ENCODE measurements at places on chromosomes 4 and X.

DNA sequence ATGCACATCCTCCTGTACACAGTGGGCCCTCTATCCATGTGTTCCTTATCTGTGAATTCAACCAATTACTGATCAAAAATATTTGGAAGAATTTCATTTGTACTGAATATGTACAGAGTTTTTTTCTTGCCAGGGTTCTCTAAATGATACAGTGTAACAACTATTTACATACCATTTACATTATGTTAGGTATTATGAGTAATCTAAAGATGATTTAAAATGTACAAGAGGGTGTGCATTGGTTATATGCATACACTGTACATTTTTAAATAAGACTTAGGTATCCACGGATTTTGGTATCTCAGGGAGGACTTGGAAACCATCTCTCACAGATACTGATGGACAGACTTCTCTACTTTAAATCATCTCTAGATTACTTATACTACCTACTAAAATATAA lies 1333.9 kb downstream of the PCDH18 start:
- no peak for DNase-seq
- no peaks in the 10 kb centered on the region for H3K27me3 ChIP-seq
- H3K36me3 ChIP-seq, result no peaks in the 10 kb centered on the region
- H3K4me3 ChIP-seq, result no peak overlapping the region
- H3K4me1 ChIP-seq, result no peaks in the 10 kb centered on the region

DNA sequence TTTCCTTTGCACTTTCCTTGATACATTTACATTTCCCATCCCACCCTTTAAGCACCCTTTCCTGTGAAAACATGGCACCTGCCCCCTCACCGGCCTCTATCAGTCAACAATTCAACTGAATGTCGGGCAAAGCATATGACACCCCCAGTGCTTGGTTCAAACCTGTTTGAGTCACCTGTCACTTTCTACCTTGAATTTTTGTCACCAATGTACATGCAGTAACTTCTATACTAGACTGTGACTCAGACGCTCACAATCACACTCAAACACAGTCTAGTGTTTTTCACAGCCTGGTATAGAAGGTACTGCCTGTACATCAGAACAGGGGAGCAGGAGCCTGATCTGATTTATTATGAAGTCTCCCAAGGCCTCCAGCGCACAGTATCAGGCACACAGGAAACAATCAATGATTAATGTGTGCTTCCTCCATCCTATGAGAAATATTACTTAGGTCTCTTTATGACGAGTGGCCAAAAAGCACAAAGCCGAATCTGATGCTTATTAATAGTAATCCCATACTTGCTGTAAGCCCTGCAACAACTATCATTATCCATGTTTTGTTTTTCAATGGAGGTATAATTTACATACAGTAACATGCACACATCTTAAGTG lies 49.2 kb upstream of the FAM9C start:
- peak overlapping the region; percentile 83 for H3K27ac ChIP-seq
- peak overlapping the region; percentile 56 for H3K4me3 ChIP-seq
- peaks cover 14% of the 10 kb centered on the region for H3K36me3 ChIP-seq
- H3K4me1 ChIP-seq, result peaks cover 88% of the 10 kb centered on the region

DNA sequence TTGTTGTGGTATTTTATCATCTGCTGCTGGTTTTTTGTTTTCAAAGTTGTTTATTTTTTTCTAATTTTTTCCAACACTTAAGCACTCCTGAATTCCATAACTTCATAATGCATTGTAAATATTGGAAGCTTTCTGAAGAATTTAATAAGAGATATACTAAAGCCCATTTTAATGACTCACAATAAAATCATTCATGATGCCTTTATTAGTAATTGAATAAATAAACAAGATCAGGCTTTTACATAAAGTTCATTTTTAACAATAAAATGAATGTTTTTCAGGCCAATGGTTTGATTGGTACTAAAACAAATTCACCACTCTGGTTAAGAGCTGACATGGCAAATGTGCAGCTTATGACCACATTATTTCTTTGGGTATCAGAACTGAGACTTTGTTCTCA lies 408.2 kb upstream of the SMIM31 start:
- H3K4me3 ChIP-seq, result no peak overlapping the region
- no peaks in the 10 kb centered on the region for H3K36me3 ChIP-seq
- no peaks in the 10 kb centered on the region for H3K27me3 ChIP-seq
- H3K4me1 ChIP-seq, result no peaks in the 10 kb centered on the region
- no peak for DNase-seq

GRCh38 chr4:173909294-173909693 lies 374.2 kb downstream of the FBXO8 start:
- no peak overlapping the region for H3K4me3 ChIP-seq
- no peaks in the 10 kb centered on the region for H3K4me1 ChIP-seq
- no peak for DNase-seq
- H3K27me3 ChIP-seq, result no peaks in the 10 kb centered on the region

- no peak overlapping the region for H3K4me3 ChIP-seq
- no peak overlapping the region for H3K27ac ChIP-seq
Measured at GRCh38 chr4:185235119-185235842, 25.9 kb downstream of the SNX25 start.

GRCh38 chrX:121649417-121649816 lies 602.0 kb downstream of the GLUD2 start:
- H3K27ac ChIP-seq, result no peak overlapping the region
- DNase-seq, result no peak
- H3K36me3 ChIP-seq, result no peaks in the 10 kb centered on the region
- H3K27me3 ChIP-seq, result no peaks in the 10 kb centered on the region

DNA sequence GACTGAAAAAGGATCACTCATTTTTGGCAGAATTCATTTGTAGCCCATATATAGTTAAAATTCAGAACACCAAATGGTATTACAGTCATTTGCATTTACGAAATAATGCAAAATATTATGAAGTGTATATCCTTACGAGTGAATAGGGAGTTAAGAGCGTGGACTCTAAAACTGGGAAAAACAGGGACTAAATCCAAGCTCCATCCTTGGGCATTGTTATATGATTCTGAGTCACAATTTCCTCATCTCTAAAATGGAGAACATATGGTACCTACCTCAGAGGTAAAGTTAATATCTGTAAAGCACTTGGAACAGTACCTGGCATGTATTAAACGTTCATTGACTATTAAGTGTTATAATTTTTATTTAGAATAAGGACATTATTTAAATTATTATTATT lies 106.3 kb downstream of the ZAR1 start:
- no peaks in the 10 kb centered on the region for H3K27me3 ChIP-seq
- no peaks in the 10 kb centered on the region for H3K4me1 ChIP-seq
- no peak overlapping the region for H3K27ac ChIP-seq
- peaks cover 35% of the 10 kb centered on the region for H3K36me3 ChIP-seq

GRCh38 chrX:38806875-38807621 lies 5.8 kb downstream of the MID1IP1 start:
- DNase-seq, result no peak
- H3K27me3 ChIP-seq, result no peaks in the 10 kb centered on the region
- H3K27ac ChIP-seq, result peak overlapping the region; percentile 91
- H3K36me3 ChIP-seq, result peaks cover 40% of the 10 kb centered on the region
- peak overlapping the region; percentile 94 for H3K4me3 ChIP-seq
- peaks cover 38% of the 10 kb centered on the region for H3K4me1 ChIP-seq

DNA sequence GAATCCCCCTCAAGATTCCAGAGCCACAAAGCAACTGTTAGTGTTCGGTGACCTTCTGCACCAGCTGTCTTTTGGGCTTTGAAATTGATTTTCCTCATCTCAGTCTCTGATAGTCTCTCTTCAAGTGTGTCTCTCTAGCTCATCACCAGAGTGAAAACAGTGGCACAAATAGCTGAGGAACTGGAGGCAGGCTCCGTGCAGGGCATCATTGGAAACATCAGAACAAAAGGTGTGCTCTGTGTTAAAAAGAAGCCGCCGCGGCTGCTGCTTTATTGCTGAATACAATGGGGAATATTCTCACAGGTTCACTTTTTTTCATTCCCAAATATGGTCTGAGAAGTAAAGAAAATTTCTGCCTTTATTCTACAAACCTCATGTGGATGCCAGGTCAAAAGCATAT lies 297.5 kb downstream of the DCTD start:
- no peak overlapping the region for H3K4me3 ChIP-seq
- no peaks in the 10 kb centered on the region for H3K36me3 ChIP-seq
- no peaks in the 10 kb centered on the region for H3K4me1 ChIP-seq
- no peaks in the 10 kb centered on the region for H3K27me3 ChIP-seq

GRCh38 chr4:89640620-89641366 lies 196.2 kb downstream of the SNCA start:
- H3K36me3 ChIP-seq, result no peaks in the 10 kb centered on the region
- no peak overlapping the region for H3K4me3 ChIP-seq
- DNase-seq, result no peak
- no peaks in the 10 kb centered on the region for H3K4me1 ChIP-seq
- H3K27me3 ChIP-seq, result peaks cover 13% of the 10 kb centered on the region

DNA sequence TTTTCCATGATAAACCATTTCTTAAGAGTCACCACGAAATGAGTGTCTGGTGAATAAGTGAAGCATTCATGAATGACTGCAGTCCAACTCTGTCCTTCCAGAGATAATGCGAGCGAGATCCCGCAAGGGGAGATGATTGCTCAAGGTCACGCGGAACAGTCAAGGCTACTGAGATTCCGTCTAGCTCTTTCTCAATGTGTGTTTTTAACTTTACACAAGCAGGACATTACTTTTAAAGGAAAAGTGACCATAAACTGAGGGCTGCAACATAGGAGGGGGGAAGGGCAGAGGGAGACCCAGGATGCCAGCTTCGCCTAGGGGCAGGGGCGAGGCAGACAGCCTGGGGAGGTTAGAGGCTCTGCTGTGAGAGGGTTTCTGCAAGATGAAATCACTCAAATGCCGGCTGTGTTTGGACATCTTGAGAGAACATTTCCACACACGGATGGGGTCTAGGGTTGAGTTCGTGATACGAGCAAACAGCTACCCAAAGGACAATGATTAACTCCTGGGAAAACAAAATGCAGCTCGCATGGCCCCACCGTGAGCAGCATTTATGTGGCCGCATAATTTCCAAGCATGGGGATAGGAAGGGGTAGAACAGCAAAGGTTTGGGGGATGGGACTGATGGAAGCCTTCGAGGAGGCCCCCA lies 23.8 kb upstream of the CCNQ start:
- DNase-seq, result no peak
- no peak overlapping the region for H3K27ac ChIP-seq
- H3K4me1 ChIP-seq, result no peaks in the 10 kb centered on the region
- H3K27me3 ChIP-seq, result peaks cover 3% of the 10 kb centered on the region

GRCh38 chrX:119583431-119584059 lies 9.2 kb downstream of the UBE2A start:
- H3K27me3 ChIP-seq, result no peaks in the 10 kb centered on the region
- no peak overlapping the region for H3K27ac ChIP-seq
- no peak overlapping the region for H3K4me3 ChIP-seq
- no peak for DNase-seq

DNA sequence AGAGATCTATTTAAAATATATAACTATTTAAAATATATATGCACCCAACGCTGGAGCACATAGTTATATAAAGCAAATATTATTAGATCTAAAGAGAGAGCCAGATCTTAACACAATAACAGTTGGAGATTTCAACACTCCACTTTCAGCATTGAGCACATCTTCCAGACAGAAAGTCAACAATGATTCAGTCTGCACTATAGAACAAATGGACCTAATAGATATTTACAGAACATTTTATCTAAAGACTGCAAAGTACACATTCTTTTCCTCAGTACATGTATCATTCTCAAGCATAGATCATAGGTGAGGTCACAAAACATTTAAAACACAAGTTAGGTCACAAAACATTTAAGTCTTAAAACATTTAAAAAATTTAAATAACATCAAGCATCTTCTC lies 36.4 kb downstream of the NLRP2B start:
- H3K4me1 ChIP-seq, result no peaks in the 10 kb centered on the region
- H3K4me3 ChIP-seq, result no peak overlapping the region
- no peak overlapping the region for H3K27ac ChIP-seq
- DNase-seq, result no peak

DNA sequence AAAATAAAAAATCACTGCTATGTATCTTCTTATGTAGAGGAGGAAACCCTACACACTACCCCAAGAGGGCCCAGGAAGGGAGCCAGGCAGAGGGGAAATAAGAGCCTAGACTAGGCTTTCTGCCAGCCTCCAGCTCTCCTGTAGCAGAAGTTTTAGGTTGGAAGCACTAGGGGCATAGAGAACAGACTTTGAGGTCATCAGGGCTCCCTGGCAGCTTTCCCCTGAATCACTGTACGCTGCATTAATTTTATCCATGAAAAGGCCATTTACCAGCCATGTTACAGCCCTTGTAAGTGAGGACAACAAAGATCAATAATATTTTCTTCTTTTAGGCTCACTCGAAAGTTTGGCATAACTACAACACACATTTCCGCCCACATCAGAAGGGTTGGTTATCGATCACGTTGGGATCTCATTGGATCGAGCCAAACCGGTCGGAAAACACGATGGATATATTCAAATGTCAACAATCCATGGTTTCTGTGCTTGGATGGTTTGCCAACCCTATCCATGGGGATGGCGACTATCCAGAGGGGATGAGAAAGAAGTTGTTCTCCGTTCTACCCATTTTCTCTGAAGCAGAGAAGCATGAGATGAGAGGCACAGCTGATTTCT lies 24.7 kb downstream of the RPL9 start:
- H3K27me3 ChIP-seq, result peaks cover 8% of the 10 kb centered on the region
- no peak for DNase-seq
- H3K4me1 ChIP-seq, result no peaks in the 10 kb centered on the region

GRCh38 chrX:39335513-39336235 lies 534.4 kb downstream of the MID1IP1 start:
- peak overlapping the region; percentile 25 for H3K27ac ChIP-seq
- H3K4me3 ChIP-seq, result no peak overlapping the region
- no peaks in the 10 kb centered on the region for H3K27me3 ChIP-seq
- no peak for DNase-seq
- no peaks in the 10 kb centered on the region for H3K36me3 ChIP-seq
- H3K4me1 ChIP-seq, result peaks cover 39% of the 10 kb centered on the region

- no peak within 1 kb of the TSS for H3K4me3 ChIP-seq
- DNase-seq, result no peak
- H3K27me3 ChIP-seq, result no peaks in the 10 kb centered on the region
Measured at GRCh38 chr4:87322754-87323153, at the start of gene HSD17B13. Gene HSD17B13, minus strand, starts transcription at chr4:87322882. Its CDS starts 41 bp downstream, at chr4:87322841.

DNA sequence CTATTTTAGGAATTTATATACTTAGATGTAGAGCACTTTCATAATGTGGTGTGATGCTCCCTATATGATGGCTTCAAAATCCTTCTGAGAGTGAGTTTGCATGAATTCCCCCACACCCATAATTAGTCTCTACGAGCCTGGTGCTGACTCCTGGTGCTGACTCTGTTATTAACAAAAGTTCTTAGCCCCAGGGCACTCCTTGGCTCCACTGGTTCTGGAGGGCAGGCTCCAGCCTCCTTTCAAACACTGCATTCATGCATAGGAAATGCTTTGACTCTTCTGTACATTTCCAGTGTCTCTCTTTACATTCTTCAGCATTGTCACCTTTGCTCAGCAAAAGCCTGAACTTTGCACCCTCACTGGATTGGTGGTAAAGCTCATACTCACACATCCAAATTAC lies 64.0 kb downstream of the LNX1 start:
- no peak overlapping the region for H3K27ac ChIP-seq
- no peaks in the 10 kb centered on the region for H3K4me1 ChIP-seq
- no peak overlapping the region for H3K4me3 ChIP-seq

- no peaks in the 10 kb centered on the region for H3K27me3 ChIP-seq
- no peak overlapping the region for H3K27ac ChIP-seq
- no peaks in the 10 kb centered on the region for H3K36me3 ChIP-seq
- no peak overlapping the region for H3K4me3 ChIP-seq
- H3K4me1 ChIP-seq, result no peaks in the 10 kb centered on the region
Measured at GRCh38 chr4:6529021-6529420, 46.0 kb upstream of the MAN2B2 start.

GRCh38 chr4:8765084-8765483 lies 106.6 kb downstream of the HMX1 start:
- no peaks in the 10 kb centered on the region for H3K4me1 ChIP-seq
- H3K27ac ChIP-seq, result no peak overlapping the region
- H3K4me3 ChIP-seq, result no peak overlapping the region
- H3K36me3 ChIP-seq, result no peaks in the 10 kb centered on the region
